ENCODE measurements at places on chromosomes 2 and 18.

DNA sequence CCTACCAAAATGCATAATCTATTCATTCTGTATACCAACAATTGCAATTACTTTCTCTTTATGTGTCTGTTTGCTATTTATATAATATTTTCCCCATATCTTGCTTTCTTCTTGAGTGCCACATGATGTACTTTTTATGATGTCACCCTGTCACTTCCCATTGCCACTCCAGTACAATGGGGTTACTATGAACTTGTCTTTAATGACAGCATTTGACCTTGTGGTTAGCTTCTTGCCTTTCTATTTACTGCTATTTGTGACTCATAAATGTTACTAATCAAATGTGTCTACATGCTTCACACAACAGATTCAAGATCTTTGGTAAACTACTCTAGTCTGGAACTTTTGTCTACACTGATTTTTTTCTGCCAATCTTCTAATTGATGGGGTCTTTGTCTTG, 486.3 kb downstream of the NR4A2 start:
- no peak overlapping the region for H3K27ac ChIP-seq
- no peaks in the 10 kb centered on the region for H3K4me1 ChIP-seq
- no peak for DNase-seq

DNA sequence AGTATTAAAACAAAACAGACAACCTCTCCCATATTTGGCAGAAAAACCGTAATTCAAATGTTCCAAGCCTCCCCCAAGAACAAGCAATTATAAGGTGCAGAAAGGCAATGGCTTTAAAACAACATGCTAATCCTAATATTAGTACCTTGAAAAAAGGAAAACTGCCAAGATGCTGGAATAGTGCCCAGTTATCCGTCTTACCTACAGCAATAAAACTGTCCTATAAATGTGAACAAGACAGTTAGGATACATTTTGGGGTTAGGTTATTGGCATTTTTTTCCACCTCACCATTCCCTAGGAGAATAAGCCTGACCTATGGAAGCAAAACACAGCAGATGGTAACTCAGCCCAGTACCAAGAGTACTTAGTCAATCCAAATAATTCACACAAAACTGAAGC, 83.2 kb downstream of the TCF4 start:
- peaks cover 14% of the 10 kb centered on the region for H3K4me1 ChIP-seq
- DNase-seq: no peak
- H3K36me3 ChIP-seq: no peaks in the 10 kb centered on the region
- no peak overlapping the region for H3K27ac ChIP-seq
- no peak overlapping the region for H3K4me3 ChIP-seq

DNA sequence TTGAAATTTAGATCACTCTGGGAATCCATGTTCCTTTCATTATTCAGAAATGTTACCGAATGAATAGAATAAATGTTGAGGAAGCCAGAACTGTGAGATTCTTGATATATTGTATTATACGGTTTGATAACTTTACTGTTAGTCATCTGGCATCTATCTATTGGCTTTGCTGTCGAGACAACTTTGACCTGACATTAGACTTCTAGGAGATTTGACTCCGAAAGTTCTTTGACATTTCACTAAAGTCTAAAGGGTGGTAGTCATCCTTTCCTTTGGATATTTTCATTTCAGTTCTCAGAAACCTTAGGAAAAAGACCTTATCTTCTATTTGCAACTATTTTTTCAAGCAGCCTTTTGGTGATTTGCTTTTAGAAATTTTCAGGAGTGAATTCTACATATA, 1.9 kb downstream of the BMPR2 start:
- peaks cover 6% of the 10 kb centered on the region for H3K4me1 ChIP-seq
- H3K27me3 ChIP-seq: no peaks in the 10 kb centered on the region
- peak overlapping the region; percentile 100 for H3K4me3 ChIP-seq
- peak overlapping the region; percentile 24 for H3K27ac ChIP-seq
- H3K36me3 ChIP-seq: no peaks in the 10 kb centered on the region

- H3K36me3 ChIP-seq: no peaks in the 10 kb centered on the region
- H3K4me1 ChIP-seq: no peaks in the 10 kb centered on the region
- H3K4me3 ChIP-seq: no peak overlapping the region
- DNase-seq: no peak
- H3K27me3 ChIP-seq: no peaks in the 10 kb centered on the region
Observed at GRCh38 chr2:214987261-214987660, 151.2 kb downstream of the ABCA12 start.

DNA sequence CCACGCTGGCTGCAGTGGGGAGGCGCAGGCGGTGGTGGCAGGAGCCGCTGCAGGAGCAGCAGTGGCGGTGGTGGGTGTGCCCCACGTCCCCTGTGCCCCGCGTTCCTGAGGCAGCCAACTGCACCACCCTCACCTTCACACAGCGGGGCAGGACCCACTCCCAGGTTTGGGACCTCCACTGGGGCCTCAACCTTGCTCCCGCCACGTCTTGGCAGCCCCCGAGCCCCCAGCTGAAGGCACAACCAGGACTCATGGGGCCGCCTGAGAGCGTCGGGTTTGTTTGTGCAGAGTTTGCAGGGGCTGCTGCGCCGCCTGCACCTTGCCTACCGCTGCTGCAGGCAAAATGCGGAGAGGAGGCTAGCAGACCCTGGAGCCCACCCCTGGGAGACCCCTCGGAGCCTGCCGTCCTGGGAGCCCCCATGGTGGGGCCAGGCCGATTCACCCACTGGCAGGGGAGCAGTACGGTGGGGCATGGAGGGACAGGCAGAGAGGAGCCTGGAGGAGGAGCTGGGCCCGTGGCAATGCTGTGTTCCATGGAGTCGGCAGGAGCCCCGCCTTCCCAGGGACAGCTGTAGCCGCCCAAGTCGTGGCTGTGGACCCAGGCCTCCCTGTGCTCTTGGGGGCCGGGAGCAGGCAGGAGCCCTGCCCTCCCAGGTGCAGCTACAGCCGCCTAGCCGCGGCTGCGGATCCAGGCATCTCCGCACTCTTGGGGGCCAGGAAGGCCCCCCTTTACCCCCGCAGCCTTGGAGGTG, 14.7 kb upstream of the EML6 start:
- no peaks in the 10 kb centered on the region for H3K4me1 ChIP-seq
- H3K27me3 ChIP-seq: peaks cover 15% of the 10 kb centered on the region
- no peaks in the 10 kb centered on the region for H3K36me3 ChIP-seq
- no peak overlapping the region for H3K27ac ChIP-seq
- H3K4me3 ChIP-seq: peak overlapping the region; percentile 17

DNA sequence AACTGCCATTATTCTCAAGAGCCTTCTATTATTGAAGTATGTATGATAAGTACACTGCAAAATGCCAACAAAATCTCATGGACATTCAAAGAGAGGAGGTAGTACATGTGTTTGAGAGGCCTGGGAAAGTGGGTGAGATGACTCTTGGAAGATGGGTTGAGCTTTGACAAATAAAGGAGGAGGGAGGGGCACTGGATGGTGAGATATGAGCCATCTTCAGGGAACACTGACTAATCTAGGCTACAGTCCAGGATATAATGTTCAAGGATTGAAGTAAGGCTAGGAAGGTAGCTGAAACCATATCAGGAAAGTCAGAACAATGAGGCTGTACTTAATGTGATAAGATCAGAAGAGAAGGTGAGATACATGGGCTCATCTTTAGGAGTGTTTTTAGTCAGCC, 559.7 kb downstream of the ZEB2 start:
- peaks cover 4% of the 10 kb centered on the region for H3K4me1 ChIP-seq
- no peaks in the 10 kb centered on the region for H3K36me3 ChIP-seq
- DNase-seq: peak; percentile 32
- H3K27me3 ChIP-seq: no peaks in the 10 kb centered on the region
- H3K4me3 ChIP-seq: no peak overlapping the region
- H3K27ac ChIP-seq: no peak overlapping the region

DNA sequence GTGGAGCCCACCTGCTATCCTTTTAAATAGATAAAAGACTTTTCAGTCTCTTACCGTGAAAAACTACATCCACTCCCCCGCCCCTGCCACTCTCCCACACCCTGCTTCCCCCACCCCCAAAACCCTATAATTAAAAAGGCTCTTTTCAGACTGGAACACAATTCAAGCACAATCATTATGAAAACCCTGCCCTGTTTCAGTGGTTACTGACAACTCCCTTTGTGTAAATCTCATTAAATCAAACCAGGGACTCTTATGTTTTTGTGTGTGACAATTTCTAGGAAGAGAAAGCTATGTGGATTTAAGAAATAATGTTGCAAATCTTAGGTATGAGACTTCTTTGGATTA, 21.0 kb upstream of the ZNF532 start:
- H3K4me3 ChIP-seq: no peak overlapping the region
- no peaks in the 10 kb centered on the region for H3K36me3 ChIP-seq
- no peak for DNase-seq
- no peaks in the 10 kb centered on the region for H3K27me3 ChIP-seq
- no peaks in the 10 kb centered on the region for H3K4me1 ChIP-seq

DNA sequence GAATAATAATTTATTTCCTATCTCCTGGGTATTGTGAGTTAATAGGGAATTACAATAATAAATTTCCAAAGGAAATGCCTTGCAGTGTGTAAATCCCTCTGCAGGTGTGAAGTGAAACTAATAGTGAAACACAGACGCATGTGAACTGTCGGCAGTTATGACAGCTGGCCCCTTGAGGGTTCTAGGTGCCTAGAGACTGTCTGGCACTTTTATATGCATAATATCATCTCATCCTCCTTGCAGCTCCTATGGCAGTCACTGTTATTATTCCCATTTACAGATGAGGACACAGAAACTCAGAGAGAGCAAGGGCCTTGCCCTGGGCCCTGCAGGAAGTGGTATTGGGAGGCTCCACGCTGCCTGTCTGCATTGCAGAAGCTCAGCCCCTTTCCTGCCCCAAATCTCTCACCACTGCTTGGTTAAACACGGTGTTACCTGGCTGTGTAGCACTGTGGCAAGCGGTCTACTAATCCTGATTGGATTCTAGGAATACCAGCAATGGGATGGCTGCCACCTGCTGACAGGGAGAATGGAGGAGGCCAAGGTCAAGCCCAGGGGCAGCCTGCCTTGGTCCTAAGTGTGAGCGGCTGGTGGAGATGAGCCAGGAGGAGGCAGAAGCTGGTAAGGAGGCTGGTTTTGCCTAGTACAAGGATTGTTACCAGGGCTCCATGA, 32.8 kb upstream of the ACKR3 start:
- no peak for DNase-seq
- H3K27me3 ChIP-seq: peaks cover 6% of the 10 kb centered on the region
- no peaks in the 10 kb centered on the region for H3K4me1 ChIP-seq
- H3K36me3 ChIP-seq: no peaks in the 10 kb centered on the region
- no peak overlapping the region for H3K27ac ChIP-seq

DNA sequence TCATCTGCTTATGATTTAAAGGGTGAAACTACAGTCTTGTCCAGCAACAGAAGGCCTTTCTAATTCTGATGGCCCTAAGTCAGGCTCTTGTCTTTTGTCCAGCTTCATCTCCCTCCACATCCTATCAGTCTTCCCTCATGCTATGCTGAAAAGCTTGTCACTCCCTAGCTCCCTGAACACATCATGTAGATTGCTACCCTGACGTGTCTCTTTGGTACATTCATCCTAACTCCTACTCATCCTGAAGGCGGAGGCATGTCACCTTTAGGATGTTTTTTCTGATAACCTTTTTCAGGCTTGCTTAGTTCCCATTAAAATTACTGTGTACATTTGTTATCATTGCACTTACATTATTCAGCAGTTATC, 78.4 kb upstream of the ARL5A start:
- H3K27me3 ChIP-seq: no peaks in the 10 kb centered on the region
- no peak for DNase-seq
- no peak overlapping the region for H3K27ac ChIP-seq
- no peak overlapping the region for H3K4me3 ChIP-seq
- no peaks in the 10 kb centered on the region for H3K4me1 ChIP-seq

DNA sequence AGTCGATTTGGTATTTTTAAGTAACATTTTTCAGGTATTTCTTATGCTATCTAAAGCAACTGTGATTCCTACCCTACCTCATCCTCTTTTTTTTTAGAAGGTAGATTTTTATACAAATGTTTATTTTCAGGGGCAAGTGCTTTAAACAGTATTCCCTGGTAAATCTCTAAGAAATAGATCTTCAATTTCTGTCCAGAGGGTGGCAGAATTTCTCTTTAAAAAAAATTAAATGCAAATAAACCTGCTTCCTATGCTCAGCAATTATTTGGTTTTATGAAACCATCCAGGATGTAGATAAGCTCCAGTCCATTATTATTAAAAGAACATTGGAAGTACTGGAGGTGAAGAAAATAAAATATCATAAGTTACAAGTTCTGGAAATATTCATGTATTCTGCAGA, 191.9 kb downstream of the MYO3B start:
- no peaks in the 10 kb centered on the region for H3K36me3 ChIP-seq
- H3K27me3 ChIP-seq: peaks cover 7% of the 10 kb centered on the region
- DNase-seq: peak; percentile 11

GRCh38 chr2:39706312-39706711, 40.6 kb downstream of the TMEM178A start:
- no peaks in the 10 kb centered on the region for H3K36me3 ChIP-seq
- no peaks in the 10 kb centered on the region for H3K4me1 ChIP-seq
- no peaks in the 10 kb centered on the region for H3K27me3 ChIP-seq

GRCh38 chr2:120914839-120915521, 179.3 kb downstream of the GLI2 start:
- H3K36me3 ChIP-seq: peaks cover 2% of the 10 kb centered on the region
- no peaks in the 10 kb centered on the region for H3K27me3 ChIP-seq
- peak overlapping the region; percentile 90 for H3K27ac ChIP-seq

GRCh38 chr2:31384351-31384750, 30.2 kb downstream of the XDH start:
- H3K27ac ChIP-seq: peak overlapping the region; percentile 63
- H3K27me3 ChIP-seq: no peaks in the 10 kb centered on the region
- H3K4me3 ChIP-seq: no peak overlapping the region
- DNase-seq: peak; percentile 96

GRCh38 chr18:69495338-69495737, 94.7 kb downstream of the DOK6 start:
- no peak overlapping the region for H3K27ac ChIP-seq
- DNase-seq: no peak
- H3K36me3 ChIP-seq: no peaks in the 10 kb centered on the region

DNA sequence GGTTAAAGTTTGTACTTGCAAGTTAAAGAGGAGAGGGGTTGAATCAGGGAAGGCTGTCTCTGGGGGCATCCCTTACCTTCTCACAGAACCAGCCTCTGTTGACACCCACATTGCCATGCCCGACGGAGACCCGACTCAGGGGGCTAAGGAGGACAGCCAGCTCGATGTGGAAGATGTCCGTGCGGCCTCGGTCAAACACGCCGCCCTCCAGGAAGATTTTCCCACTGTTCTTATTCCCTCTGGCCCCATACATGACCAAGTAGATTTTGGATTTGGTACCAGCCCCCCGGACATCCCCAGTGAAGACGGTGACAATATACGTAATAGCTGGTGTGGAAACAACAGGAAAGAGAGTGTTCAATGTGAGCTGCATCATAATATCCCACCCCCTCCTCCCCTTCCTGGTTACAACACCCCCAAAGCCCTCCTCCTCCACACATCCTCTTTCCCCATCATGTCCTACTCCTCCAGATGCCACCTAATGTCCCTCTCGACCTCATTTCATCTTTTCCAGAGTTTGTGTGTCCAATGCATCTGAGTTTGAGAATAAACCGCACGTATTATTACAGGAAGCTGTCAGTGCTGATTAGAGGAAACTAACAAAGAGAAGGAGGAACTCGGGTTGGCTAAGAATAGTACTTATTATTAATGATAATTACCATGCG, 55.7 kb downstream of the LOXHD1 start:
- no peaks in the 10 kb centered on the region for H3K36me3 ChIP-seq
- no peaks in the 10 kb centered on the region for H3K4me1 ChIP-seq
- H3K27me3 ChIP-seq: no peaks in the 10 kb centered on the region
- H3K27ac ChIP-seq: no peak overlapping the region
- DNase-seq: no peak
- no peak overlapping the region for H3K4me3 ChIP-seq

Data from IMR-90 (cell line).